NCI-H2171 treated with DMSO at 0.1 percent for 48 hours (cell line): ENCODE measurements at places on chromosomes 11 and 22.

GRCh38 chr11:19603771-19604170, 108.9 kb upstream of the NAV2 start:
- no peak for DNase-seq

- no peak for DNase-seq
These were observed 8.5 kb downstream of the PHOX2A start for GRCh38 chr11:72235351-72236057.

- no peak for DNase-seq
These were observed 209.2 kb upstream of the NARS2 start for GRCh38 chr11:78783846-78784245.

- no peak for DNase-seq
These were observed at the start of gene MS4A4A for GRCh38 chr11:60280412-60280811. MS4A4A (plus strand) TSS chr11:60280666; CDS start chr11:60280676, 10 bp downstream.

DNA sequence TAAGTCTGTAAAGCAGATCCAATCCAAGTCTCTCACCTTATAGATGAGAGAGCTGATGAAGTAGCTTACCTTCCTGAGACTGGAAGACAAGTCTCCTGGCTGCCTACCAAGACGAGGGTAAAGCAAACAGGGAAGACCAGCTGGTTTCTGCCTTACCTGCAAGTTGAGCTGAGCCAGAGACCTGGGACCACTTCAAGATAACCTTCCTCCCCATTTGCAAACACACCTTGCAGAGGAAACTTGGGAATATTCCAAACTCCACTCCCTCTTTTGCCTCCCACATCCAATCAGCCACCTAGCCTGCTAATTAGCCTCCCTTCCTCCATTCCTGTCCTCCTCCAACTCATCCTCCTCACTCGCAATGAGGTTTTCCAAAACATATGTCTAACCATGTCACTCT, 23.4 kb upstream of the ROBO3 start:
- DNase-seq, result peak; percentile 56

DNA sequence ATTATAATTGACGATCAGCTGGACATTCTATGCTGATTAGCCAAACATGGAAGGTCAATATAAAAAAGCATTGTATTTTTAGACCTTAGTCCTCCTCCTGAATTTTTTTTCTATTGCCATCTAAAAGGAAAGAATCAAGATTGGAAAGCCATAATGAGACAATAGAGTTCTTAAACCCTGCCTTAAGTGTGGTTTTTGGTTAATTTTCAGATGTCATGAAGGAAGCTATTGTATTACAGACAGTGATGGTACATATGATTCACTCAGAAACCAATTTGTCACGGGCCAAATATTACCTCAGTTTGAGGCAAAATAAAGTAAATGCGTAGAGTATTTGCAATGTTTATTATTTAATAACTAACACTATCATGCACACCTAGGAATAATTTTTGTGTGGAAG, 1164.0 kb upstream of the RAG2 start:
- DNase-seq, result no peak

DNA sequence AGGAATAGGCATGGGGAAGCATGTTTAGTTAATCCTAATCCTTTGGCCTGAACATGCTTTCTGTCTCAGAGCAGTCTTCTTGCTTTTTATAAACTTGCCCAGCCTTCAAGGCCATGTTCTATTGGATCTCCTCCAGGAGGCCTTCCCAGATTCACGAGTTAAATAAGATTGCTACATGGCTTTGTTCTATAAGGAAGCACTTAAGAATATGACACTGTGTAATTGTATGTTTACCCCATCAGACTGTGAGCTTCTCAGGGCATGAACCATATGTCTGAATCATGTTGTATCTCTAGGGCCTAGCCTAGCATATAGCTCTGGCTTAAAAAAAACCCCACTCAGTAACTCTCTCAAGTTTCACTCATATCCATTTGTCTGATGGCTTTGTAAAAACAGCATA, 26.4 kb upstream of the UCP3 start:
- peak; percentile 39 for DNase-seq

- DNase-seq, result no peak
These were observed 15.3 kb upstream of the FAM83F start for GRCh38 chr22:39979458-39979857.

DNA sequence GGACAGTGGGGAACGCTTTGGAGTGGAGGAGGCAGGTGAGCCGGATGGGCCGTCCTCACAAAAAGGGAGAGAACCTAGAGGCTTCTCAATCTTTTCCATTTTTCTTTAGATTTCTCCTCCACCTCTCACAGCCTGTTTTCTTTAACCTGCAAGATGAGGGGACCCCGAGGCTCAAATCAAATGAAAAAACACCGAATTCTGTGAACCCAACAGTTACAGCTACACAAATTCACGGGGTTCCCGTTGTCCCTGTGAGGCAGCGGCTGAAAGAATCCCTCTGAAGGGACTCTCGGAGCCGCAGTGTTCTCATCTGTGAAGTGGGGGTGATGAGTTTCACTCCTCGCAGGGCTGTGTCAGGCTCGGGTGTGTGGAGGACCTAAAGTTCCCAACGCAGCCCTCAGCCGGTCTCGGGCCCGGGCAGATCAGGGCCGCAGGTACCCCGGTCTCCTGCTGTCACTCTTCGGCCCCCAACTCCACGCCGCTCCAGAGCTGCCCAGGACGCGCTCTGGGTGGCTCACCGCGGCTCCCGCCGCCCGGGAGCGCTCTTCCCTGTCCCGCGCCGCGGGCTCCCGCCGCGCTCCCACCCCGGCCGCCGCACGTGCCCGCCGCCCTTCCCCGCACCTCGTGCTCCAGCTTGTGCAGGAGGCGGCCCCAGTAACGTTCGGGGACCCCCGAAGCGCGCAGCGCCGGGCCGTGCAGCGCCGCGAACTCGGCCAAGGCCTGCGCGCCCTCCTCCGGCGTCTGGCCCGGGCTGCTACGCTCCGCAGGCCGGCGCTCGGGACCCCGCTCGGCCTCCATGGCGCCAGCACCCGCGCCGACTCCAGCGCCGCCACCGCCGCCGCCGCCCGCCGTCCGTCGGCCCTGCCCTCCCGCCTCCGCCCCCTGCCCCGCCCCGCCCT, at the start of gene TTLL12:
Gene TTLL12 (minus strand): TSS at position 863 of the 899 bp plus-strand sequence. CDS start 65 bp downstream, at position 798.
- peak; percentile 59 for DNase-seq

DNA sequence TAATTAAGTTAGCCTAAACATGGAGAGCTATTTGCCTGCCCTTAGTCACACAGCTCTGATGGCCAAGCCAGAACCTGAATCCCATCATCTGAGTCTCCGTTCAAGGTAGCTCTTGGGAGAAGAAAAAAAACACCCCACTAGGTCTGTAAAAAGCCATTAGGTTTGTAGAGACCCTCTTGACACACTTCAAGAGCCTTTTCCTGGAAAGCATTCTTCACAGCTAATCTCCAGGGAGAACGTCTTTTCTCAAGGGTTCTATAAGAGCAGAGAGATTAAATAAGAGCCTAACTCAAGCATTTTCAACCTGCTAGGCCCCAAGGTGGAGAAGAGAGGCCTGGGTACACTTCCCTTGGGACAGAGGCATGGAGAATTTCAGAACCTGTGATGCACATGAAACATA, 61.6 kb upstream of the NAV2 start:
- peak; percentile 37 for DNase-seq

DNA sequence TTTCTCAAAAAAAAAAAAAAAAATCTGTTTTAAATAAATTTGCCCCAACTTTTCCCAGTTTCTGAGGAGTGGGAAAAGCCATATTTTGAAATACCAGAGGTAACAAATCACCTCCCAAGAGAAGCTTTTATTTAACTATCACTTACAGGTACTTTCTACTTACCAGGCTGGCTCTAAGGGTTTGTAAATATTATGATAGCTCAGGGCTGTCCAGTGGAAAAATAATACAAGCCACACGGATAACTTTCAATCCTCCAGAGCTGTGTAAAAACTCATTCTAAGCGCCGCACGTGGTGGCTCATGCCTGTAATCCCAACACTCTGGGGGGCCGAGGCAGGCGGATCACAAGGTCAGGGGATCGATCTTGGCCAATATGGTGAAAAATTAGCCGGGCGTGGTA, 5.6 kb upstream of the SEC14L4 start:
- DNase-seq, result no peak

DNA sequence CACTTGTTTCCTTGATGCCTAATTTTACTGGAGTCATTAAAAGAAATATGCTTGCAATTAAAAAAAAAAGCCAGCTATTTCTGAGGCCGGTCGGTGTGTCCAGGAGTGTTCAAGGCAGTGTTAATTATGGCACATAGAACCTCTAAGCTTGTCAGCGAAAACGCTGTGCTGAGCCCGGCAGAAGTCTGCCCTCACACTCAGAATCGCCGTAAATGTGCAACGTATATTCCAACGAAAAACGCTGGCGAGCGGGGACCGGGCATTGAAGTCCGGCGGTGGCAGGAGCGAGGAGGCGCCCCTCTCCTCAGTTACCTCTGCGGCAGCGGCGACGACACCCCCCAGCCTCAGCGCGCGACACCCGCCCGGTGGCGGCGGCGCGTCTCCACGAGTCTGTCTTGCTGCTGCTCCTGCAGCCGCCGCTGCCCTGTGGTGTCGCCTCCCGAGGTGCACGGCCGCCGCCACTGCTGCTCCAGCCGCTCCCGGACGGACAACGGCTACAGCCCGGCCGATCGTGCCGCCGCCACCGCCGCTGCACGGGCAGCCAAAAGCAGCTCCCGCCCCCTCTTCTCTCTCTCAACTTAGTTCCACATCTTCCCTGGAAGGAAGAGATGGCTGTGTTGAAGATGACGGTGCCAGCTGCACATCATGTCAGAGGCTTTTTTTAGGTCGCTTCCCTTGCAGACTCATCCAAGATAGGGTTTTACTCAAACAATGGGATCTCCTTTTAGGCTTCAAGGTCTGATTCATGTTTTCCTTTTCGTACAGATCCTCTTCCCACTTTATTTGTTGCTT, 56.0 kb downstream of the JAM3 start:
- DNase-seq, result no peak

GRCh38 chr11:45730014-45730413, 64.6 kb upstream of the CHST1 start:
- no peak for DNase-seq

DNA sequence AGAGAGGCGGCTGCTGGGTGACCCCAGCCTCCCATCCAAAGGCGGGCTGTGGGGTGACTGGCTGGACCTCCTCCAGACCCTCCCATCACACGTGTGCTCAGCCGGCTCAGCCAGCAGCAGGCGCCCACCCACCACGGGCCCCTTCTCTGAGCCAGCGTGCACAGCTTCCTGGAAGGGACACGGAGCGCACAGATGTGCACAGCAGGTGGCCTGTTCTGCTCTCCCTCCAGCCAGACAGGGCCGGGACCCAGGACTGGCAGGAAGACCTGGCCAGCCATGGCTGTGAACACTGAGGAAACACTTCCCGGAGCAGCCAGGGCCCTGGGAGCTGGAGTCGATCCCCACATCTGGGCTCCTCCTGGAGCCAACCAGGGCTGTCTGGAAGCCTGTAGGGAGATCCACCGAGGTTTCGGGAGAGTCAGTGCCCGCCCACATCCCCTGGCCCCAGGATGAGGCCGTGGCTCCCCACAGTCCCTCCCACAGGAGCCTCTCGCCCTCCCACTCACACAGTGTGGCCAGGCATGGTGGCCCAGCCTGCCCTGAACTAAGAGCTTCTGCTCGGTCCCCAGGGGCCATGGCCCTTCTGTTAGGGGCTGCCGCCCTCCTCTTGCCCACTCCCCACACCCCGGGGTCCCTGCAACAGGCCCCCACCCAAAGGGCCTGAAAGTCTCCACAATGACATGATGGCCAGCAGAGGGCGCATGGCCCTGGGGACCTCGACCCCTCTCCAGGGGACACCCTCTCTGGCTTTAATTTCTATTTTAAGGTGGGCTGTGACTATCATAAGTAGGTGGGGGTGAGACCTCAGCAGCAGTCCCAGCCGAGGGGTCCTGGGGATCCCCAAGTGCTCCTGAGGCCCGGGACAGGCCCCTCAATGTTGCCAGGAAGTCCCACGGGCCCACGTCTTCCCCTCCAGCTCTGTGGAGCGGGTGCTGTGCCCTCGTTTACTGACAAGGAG, 90.6 kb upstream of the FGF3 start:
- no peak for DNase-seq

DNA sequence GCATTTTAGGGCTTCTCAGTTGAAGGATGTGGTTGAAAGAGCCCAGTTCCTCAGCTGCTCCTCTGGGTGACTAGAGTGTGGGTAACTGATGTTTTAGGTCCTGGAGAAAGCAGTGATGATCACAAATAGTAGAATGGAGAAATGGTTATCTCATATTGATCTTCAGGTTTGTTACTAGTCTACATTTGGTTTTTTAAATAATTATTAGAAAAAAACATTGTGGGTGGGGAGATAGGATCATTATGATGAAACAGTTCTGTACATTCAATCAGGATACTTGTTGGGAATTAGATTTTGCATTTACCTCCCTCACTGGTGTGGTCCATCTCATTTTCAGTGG, 24.9 kb downstream of the SREBF2 start:
- no peak for DNase-seq

DNA sequence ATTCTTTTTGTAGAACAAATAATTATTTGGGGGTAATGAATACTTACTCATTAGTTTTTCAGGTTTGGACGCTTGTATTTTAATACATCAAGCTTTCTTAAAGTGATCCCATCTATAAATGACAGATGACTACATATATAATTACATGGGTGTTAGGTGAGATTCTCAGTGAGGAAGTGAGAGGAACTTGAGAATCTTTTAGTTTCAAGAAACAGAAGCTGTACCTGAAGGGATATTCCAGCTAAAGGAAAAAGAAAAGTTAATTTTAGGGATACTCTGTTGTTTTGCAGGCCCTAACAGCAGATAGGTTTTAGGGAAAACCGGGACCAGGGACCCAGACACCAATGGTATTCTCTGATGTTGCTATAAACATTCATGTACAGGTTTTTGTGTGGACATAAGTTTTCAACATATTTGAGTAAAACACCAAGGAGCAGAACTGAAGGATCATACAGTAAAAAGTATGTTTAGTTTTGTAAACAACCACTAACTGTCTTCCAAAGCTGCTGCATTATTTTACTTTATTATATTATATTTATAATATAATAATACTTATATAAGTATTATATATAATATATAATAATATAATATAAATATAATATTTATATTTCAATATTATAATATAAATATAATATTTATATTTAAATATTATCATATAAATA, 24.1 kb upstream of the PHOX2A start:
- DNase-seq, result no peak

DNA sequence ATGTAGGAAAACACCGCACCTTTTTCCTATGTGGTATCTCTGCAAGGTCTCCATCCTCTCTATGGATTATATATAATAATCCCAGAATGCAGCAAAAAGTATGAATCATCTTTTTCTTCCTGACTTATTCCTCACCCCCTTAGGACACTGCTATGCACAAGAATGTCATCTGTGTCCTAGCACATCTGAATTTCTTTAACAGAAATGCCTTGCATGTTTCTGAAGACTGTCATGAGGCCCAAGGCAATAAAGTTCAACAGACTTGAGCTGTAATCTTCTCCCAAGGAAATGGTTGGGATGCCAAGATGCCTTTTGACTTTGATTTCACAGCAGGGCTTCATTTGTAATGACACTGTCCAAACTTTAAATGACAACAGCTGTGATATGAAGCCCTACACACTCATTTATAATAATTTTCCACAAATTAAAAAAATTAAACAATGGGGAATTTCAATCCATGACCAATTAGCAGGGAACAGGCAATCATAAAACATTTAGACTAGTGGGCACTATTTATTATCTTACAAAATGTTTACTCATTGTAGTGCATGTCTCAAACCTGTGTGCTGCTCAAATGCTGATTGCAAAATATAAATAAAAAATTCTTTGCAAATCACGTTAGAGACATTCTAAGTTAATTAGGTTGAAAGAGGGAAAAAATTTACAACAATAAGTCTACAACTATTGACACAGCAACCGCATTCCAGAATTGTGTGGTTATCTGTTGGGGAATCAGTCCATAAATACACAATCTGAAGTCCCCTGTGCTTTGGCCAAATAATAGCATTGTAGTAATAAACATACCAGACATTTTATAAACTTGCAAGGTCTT, 242.3 kb downstream of the SWAP70 start:
- no peak for DNase-seq
